ENCODE measurements at places on chromosomes 7 and 10.

DNA sequence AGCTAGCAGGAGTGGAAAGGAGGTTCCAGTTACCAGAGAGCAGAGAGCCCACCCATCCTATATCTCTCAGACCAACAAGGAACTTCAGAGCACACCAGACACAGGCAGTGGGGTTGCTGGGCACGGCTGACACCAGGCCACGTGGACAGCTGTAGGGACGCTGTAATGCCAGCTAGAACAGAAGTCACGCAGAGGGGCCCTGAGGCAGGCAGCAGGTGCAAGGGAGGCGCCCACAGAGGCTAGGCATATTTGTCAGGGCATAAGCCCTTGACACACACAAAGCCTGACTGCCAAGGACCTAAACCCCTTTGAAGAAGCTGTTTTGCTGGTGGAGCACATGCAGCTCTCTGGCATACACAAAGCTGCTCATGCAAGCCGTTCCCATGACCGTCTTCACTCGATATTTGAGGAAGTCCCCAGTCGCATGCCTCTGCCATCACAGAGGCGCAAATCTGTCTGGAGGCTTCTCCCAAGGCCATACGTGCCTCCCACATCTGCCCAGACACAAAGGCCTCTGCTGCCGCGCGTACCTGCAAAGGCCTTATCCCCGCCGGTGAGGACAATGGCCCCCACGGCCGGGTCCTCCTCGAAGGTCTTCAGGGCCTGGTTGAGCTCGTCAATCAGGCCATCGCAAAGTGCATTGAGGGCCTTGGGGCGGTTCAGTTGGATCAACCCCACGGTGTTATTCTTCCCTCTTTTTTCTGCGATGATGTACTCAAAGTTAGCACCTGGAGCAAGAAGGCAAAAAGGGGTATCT, 2.9 kb downstream of the ECHS1 start:
- no peak for DNase-seq

DNA sequence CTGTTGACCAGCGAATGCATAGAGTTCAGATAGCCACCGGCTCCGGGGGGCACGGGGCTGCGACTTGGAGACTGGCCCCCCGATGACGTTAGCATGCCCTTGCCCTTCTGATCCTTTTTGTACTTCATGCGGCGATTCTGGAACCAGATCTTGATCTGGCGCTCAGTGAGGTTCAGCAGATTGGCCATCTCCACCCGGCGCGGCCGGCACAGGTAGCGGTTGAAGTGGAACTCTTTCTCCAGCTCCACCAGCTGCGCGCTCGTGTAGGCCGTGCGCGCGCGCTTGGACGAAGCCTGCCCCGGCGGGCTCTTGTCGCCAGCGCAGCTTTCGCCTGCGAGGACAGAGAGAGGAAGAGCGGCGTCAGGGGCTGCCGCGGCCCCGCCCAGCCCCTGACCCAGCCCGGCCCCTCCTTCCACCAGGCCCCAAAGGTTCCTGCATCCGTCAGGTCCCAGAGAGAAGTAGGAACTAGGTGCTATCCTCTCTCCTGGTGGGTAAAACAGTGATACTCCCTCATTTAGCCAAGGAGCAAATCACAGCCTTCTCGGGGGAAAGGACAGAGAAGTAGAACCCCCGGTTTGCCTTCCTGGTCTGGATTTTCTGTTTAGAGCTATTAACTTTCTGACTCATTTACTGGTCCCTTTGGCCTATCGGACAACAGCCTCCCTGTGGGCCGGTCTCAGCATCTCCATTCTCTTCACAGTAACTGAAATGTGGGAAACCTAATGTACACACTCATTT, 6.1 kb upstream of the HOXA2 start:
- no peak for DNase-seq

- DNase-seq, result no peak
Observed at GRCh38 chr10:45008524-45009161, 7.9 kb downstream of the ZNF22 start.

DNA sequence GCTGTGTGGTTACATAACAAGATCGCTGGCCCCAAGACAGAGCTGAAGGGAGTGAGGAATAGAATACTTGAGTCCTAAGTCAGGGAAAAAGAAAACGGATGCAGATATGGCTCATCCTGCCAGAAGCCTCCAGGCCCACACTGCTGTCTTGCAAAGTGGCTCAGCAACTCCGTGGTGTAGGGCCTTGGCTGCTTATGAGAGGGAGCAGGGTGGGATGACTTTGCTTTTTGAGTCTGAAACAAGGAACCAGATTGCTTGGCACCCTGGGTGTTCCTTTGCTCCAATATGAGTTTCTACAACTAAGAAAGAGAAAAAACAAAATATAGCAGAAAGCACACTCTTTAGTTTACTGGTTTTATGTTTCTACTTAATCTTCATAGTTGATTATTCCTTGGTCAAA, 193.8 kb upstream of the WDR11 start:
- DNase-seq, result no peak

- DNase-seq, result no peak
Observed at GRCh38 chr7:106767498-106768323, 97.4 kb upstream of the PIK3CG start.

GRCh38 chr7:22043367-22043766, 97.7 kb upstream of the CDCA7L start:
- DNase-seq, result no peak

DNA sequence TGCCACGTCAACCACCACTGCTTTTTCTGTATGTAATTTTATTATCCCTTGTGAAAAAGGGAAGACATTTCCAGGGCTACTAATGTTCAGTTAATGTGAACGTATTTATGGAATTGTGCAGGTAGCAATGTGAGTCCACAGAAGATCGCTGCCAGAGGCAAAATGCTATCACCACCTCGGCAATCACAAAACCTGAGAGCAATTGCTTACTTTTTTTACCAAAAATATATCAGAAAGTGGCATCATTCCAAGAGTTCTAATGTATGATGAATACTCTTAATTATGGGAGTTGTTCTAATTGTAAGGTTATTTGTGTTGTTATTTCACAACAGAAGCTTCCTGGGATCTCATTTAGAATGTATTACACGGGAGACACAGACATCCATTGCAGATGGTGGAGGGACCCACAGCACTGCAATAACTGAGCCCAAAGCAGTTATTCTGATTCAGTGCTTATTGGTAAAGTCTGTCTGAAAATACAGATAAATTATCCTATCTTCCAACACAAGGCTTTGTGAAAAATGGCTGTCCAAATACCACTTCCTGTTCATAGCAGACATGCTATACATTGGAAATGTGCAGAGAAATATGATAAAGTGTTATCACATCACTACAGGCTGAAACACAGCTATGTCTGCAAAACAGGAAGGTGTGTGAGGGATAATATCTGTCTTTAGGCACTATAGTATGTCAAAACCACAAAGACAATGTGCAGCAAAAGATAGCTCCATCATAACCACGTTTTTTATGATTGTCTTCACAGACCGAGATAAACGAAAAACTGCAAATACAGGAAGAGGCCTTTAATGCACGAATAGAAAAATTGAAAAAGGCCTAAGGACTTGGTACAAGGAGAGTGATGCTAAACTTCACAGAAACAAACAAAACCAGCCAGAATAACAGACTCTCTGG, 102.7 kb downstream of the CABCOCO1 start:
- DNase-seq, result no peak

GRCh38 chr10:118832241-118832651, 77.5 kb upstream of the CACUL1 start:
- no peak for DNase-seq

DNA sequence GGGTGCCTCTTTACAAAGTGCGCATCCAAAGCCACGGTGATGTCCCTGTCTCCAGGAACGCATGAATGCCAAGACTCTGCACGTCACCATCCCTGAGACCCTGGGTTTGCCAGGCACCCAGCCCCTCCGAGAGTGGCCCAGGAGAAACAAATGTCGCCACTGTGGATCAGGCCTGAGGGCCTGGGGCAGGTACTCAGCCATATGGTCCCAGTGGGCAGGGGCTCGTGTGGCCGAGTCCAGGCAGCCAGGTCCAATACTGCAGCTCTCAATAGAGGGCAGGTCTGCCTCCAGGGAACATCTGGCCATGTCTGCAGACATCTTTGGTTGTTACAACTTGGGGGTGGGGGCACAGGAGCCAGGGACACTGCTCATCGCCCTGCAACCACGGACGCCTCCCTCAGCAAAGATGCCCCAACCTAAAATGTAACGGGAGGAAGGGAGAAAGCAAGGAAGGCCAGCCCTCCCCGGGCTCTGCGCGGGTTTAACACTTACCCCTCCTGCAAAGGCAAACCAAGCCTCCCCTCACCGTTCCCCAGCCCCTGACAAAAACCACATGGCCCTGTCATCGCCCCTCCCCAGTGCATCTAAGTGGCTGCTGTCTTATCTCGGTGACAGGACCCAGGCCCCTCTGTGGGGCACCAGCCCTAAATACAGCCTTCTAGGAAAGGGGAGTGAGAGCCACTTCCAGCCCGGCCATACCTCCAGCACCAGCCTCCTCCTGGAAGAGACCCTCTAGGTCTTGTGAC, 10.3 kb upstream of the PAPOLB start:
- no peak for DNase-seq

DNA sequence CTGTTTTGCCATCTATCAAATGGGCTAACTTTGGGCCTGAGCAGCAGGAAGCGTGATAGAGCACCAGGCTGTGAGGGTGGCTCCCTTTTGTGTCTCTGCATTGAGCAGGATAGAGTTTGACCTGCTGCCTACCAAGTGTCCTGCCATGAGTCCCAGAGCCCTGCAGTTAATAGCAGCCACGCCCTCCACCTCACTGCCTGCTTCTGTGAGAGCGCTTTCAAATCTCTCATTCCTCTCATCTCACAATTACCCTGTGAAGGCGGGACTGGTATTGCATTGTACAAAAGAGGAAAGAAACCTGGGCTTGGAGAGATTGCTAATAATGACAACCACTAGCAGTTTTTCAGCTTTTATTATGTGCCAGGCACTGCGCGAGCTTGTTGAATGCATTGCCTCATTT, 39.9 kb downstream of the UNC5B start:
- no peak for DNase-seq

GRCh38 chr10:129790715-129791446, 173.2 kb downstream of the EBF3 start:
- DNase-seq, result no peak

GRCh38 chr7:28984631-28985030, 26.5 kb upstream of the TRIL start:
- DNase-seq, result no peak
